ENCODE measurements at places on chromosomes 6 and 20.

- no peak for DNase-seq
Measured at GRCh38 chr6:40880906-40881305, 158.1 kb downstream of the UNC5CL start.

GRCh38 chr6:13743736-13744127 is 32.1 kb upstream of the RANBP9 start:
- DNase-seq = no peak

- no peak for DNase-seq
Measured at GRCh38 chr6:92777146-92777740, 642.1 kb downstream of the EPHA7 start.

DNA sequence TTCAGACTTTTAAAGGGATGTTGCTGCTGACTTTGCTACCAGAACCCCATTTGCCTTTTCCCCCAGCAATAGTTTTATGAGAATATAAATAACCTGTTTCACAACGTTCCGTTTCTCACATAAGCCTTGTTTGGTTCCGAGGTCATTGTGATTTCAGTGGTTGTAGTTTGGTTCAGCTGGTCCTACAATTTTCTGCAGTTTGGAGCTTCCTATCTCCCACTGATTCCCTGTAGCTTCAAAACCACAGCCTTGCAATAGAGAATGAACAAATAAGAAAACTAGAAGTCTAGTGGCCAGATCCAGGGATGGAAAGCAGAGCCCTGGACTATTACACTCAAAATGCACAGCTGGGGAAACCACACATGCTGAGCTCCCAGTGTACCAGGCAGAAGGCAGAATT is 24.1 kb upstream of the SH3BGRL2 start:
- no peak for DNase-seq

- no peak for DNase-seq
Measured at GRCh38 chr6:20417819-20418218, 16.1 kb downstream of the E2F3 start.

DNA sequence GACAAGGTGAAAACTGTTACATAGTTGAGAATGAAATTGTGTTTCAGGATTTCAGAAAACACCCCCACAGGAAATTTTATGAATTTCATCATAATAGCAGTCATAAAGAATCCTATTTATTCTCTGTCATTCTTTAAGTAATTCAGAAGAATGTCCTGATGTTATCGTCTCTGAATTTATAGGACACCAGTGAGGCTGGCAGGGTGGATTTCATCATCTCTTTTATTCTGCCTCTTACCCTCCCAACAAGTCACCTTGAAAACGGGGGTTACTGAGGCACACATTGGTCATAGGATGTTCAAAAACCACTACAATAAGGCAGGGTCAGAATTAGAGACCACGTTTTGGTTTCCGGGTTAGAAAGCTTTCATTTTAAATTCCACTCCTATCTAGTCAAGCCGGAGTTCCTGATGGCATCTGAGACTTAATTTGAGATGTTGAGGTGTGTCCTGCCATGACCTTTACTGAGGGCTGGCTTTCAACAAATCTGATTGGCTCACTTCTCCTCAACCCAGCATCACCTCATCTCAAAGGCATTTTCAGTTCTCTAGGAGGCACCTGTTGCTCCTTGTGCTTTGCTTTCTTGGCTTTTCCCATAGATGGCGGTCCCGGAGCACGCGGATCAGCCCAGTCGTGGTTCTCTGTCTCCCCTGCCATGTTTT is 230.6 kb upstream of the SUPT3H start:
- DNase-seq = no peak

GRCh38 chr6:112571488-112572270 is 224.5 kb downstream of the RFPL4B start:
- no peak for DNase-seq

DNA sequence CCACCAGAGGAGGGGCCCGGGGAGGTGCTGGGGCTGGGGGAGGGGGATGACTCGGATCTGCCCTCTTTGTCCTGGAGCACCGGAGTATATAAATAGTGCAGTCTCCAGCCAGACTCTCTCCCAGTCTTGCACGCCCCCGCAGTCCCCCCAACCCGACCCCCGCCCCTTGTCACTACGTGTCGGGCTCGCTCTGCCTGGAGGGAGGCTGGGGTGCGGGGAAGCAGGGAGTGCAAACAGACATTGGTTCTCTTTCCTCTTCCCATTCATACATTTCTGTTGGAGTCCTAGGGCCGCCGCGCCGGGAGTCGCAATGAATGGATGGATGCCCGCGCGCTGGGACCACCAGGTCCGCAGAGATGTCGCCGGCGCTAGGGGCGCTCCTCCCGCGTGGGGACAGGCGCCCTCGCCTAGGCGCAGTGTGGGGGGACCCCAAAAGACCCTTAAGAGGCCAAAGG is 179.3 kb downstream of the TBXT start:
- DNase-seq = no peak

DNA sequence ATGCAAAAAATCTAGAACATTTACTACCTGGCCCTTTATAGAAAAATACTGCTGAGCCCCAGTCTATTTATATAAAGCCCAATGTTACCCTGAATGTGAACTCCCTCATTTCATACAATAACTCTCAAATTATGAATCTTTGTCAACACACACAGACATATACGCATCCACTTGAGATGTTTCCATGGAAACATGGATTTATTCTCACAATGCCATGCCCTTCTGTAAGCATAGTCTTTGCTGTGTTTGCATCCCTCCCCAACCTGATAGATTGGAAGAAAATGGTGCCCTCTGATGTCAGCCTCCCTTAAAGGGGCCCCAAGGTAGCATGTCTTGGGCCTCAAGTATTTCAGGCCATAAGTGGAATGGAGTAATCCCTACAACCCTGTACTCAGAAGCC is 573.1 kb downstream of the KIF16B start:
- no peak for DNase-seq

GRCh38 chr6:142011156-142011555 is 121.6 kb upstream of the GJE1 start:
- DNase-seq = no peak

DNA sequence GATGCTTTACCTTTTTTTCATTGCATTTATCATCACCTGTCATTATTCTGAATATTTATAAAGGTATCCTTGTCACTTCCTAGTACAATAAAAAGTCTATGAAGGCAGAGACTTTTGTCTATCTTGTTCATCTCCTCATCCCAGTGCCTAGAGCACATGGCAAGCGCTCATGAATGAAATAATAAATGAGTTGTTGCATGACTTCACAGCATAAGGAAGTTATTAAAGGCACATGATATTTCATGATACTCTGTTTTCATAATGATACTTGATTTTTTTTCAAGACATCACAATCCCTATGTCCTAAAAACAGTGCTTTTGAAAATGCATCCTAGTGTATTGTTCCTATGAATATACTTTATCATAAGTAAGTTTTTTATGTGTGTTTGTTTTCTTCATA is 310.6 kb upstream of the RSPO3 start:
- no peak for DNase-seq

DNA sequence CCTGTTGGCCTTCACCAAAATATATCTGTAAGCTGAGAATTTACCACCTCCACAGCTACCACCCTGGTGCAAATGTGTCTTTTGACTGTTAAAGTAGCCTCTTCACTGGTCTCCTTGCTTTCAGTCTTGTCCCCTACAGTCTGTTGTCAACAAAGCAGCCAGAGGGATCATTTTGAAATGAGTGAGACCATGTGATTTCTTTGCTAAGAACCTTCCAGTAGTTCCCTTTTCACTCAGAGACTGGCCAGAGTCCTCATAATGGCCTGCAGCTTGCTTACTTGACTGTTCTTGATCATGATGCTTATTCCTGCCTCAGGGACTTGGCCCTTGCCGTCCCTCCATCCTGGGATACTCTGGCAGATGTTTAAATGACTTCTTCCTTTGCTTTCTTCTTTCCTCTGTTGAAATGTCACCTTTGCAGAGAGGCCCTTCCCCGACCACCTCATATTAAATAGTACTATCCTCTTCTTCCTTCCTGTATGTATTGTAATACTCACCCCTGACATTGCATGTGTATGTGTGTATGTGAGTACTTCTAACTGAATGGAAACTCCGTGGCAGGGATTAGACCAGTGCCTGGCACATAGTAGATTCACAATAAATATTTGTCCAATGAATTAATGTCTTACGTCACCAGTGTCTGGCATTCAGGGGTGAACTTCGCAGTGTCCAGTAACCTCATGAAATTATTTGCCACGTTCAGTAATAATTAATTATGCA is 5.0 kb downstream of the MANBAL start:
- no peak for DNase-seq

GRCh38 chr6:1144842-1145767 is 166.8 kb upstream of the FOXQ1 start:
- no peak for DNase-seq

DNA sequence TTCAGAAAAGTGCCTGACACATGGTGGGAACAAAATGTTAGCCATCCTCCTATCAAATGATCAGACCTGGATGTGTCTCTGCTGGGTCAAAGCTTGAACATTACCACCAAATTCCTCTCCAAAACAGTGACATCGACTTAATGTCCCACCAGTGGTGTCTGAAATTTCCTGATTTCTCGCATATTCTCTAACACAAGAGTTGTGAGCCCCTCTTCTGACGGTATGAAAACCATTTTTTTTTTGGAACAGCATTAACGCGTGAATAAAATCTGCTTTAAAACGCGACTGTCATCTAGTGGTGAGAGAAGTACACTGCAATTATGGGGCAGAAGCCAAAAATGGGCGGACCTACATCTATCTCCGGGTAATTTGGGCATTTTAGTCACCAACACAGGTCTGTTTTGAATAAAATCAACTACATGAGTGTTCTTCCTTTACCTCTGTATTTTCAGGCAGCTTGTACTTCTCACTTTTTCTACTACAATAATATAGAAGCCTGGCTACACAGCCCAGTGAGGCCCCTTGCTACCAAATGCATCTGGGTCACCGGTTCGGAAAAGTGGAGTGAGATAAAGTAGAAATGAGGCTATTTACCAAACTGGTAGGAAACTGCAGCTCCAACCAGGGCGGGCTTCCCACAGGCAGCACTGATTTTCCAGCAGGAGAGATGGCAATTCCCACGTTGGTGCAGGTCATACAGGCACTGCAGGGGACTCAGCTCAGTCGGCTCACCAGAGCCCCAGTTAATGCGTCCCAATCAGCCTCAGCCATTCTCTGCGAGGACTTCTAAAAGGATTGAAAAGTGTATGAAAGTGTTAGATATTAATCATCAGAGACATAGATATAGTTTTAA is 27.4 kb downstream of the MGME1 start:
- DNase-seq = no peak

DNA sequence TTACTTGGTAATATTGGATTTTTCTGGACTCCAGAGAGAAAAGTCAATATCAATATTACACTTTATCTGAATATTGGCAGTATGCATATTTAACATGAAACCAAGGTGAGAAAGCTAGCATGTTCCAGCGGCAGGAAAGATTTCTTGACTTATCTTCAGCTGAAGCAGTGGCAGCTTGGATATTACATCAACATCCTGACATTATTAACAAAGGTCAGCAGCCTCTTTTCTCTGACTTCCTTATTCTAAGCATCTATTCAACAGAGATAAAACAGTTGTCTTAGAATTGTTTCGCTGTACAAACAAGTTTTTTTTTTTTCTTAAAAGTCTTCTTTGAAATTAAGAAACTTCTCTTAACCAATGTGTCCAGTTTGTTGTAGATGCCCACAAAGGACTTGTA is 11.8 kb downstream of the DCBLD1 start:
- DNase-seq = no peak

DNA sequence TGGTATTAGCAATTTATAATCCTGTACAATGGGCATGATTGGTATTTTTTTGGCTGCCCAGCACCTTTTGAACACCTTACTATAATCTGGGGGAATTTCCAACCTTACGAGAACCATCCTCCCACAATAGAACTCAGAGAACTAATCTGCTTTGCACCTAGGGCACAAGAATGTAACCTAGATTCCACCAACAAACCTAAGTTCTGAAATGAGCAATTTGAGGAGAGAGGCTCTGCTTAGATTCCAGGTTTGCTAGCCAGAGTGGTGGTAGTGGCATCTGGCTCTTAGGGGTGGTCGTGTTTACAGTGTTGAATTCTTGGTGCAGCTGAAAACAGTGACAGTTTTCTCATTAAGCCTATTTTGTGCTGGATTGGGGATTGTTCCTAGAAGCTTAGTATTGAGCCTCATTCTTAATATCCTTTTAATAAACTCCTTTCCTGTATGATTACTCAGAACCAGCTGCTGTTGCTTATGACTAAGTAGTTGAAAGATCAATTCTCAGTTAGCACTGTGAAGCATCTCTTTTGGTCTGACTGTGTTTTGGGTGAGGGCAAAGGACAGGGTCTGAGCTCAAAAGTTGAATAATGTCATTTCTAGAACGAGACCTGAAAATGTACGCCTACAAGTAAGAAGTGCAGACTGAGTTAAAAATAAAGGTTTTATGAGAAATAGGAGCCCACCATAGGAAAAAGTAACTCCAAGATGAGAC is 385.6 kb downstream of the CDKAL1 start:
- DNase-seq = no peak

DNA sequence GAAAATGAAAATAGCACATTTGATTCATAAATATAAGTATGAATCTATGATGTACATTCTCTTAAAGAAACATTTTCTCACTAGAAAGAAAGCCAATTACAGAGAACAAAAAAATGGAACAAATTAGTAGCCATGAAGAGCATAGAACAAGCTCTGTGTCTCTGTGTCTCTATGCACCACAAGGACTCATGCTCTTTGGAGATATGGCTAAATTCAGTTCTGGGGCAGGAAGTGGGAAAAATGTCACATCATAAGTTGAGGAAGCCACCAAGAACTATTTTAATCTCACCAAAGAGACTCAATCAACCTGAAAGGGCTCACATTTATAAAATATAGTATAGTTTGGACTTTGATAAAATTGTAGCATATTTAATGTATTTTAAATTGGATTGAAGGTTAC is 1259.8 kb upstream of the GJE1 start:
- DNase-seq = no peak

DNA sequence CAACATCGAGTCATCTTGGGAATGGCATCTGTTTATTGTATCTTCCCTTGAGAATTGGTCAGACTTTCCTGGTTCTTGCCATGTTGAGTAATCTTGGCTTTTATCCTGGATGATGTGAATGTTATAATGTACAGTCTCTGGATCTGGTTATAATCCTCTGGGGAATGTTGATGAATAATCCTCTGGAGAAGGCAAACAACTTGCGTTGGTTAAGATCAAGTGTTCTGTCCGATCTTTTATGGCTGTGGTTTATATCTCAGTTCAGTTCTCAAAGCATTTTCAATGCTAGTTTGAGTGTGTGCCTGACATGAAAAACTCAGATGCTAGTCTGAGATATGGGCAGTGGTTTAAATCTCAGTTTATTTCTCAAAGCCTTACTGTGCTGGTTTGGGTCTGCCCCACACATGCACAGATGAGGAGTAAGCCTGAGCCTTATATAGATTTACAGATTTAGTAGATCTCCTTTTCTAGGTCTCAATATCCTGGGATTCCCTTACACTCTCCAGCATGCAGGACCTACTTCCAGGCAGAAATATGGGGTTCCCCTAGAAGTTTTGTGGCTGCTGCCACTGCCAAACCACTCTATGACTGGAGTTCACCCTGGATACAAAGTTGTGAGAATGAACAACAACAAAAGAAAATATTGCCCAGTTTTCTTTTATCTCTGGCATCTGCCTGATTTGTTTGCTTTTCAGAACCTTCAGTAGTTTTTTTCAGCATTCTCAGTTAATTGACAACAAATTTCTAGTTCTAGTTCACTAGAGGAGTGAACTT is 191.8 kb upstream of the MAN1A1 start:
- no peak for DNase-seq

GRCh38 chr6:157460182-157460999 is 79.4 kb downstream of the ZDHHC14 start:
- no peak for DNase-seq

All from esophagus squamous epithelium (tissue), 5 donors.